ENCODE measurements at places on chromosomes 6 and 20.

DNA sequence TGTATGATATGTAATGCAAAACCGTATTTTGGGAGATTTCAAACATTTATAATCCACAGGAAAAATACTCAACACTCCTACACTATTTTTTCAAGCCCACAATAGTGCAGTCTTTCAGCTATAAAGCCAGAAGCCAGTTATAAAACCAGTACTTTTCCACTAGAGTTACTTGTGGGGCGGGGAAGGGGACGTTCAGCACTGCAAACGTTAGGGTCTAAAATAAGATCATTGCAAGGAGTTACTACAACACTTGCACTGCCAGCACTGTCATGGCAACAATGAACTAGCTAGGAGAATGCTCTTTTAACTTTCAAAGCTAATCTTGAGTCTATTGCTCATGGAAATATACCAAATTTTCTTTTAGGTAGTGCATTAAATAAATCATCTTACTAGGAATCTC is 14.7 kb downstream of the SESN1 start:
- DNase-seq = no peak

DNA sequence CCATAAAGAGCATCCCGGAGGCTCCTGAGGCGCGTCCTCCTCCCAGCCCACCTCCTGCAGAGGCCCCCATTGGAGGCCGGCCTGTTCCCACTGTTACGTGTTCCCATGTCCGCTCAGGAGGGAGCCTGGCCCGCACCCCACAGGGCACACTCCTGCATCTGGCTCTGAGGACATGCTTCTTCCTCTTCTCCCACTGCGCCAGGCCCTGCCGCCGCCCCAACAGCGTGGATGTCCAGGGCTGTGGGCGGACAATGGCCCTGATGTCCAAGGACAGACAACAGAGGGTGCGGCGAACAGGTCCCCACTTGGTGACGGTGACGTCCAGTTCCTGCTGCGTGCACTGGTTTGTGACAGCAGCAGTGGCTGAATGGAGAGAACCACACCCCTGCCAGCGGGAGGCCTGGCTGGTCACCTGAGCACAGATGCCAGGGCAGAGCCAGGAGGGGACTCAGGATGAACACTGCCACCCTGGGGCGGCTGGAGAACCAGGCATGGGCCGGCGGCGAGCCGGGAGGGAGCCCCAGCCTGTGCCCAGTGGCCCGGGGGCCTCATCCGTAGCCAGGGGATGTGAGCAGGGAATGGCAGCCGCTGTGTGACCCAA is 26.6 kb downstream of the FRMD1 start:
- no peak for DNase-seq

GRCh38 chr6:142376800-142377496 is 75.1 kb downstream of the ADGRG6 start:
- DNase-seq = no peak

GRCh38 chr20:53582574-53583351 is 10.9 kb downstream of the ZNF217 start:
- DNase-seq = peak; percentile 70

DNA sequence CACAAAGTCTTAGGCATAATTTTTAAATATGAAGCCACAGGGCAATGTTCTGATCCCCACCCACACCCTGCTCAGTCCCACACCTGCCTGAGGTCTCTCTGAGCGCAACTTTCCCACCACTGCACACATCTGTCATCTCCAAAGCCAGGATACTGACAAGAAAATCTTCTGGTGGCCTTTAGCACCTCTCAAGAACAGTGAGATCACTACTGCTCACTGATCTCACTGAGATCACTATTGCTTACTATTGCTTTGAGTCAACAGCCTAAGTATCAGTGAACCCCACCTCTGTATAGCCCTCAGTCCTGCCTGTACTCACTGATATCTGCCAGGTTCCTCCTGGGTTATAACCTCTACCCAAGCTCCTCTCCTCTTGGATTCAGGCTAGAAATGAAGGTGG is 6.4 kb downstream of the TNFRSF21 start:
- DNase-seq = peak; percentile 12

DNA sequence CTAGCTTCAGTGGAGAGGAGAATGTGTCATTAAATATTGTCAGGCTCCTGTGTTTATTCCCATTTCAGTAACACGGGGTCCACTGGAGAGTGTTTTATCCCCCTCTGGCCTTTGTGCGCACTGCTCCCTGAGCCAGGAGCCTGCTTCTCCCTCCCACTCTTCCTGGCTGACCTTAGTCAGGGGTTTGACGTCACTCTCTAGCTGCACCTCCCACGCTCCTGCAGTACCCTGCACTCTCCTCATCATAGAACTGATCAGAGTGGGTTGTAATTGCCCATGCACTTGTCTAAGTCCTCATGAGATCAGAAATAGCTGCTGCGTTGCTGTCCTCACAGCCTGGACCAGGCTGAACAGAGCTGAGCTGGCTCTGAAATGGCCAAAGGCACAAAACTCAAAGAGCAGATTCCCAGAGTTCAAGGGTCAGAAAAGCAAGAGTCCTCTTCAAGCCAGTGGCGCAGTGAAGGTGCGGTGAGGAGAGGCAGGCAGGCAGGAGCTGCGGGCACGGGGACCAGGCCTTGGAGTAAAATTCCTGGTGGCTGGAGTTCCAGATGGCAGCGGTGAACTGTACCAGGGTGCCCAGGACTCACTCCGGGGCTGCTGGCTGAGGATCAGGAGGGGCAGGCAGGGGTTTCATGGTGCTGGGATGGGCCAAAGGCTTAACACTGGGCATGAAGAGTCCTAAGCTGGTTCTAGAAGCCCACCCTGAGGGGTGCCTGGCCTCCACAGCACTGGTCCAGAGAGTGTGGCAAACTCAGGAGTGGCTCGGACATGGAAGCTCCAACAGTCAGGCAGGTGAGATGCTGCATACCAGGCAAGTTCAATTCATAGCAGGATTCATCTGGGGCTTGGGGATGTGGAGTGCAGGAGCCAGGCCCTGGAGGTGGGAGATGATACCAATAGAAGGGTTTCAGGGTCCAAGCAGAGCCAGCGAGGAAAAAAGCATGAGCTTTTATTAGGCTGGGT is 170.9 kb downstream of the SCP2D1 start:
- DNase-seq = no peak

GRCh38 chr6:132390017-132390416 is 11.3 kb downstream of the MOXD1 start:
- no peak for DNase-seq

- DNase-seq = no peak
These were observed 53.1 kb upstream of the EIF2S2 start for GRCh38 chr20:34165018-34165619.

DNA sequence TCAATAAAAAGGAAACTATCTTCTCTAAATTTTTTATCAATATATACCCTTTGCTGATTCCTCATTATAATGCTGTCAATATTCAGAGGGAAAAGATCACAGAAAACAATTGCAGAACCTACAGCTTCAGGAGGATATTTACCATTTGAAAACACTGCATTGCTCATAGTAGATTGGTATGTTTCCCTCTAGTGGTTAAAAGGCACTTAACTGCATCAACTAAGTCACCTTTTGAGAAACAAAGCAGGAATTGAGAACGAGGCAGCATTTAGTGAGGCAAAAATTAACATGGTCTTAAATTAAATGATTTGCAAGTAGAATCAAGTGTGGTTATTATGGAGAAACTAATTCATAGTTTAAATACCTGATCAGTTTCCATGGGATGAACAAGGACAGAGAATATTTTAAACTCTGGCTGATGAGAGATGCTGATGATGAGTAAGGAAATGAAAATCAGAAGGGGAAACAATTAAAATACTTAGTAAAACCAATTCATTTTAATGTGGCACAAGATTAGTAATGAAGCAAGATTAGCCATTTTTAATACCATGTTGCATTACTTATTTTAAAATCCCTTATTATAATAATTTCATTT is 642.1 kb downstream of the EPHA7 start:
- DNase-seq = no peak

DNA sequence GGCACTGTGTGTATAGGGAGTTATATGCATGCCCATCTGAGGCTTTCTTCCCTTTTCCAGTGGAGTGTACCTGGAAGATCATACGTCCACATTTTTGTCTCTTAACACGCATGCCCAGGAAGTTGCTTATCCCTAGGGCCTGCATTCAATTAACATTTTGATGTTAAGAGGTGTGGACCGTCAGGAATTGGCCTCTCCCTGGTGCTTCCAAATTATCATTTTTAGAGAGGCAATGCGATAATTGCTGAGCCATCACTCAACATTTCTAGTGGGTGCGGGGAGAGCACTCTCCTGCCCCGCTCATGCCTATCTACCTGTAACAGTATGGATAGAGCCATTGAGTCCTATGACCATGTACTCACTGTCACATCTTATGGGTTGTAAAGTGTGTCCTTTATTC is 37.8 kb upstream of the PAQR8 start:
- no peak for DNase-seq

DNA sequence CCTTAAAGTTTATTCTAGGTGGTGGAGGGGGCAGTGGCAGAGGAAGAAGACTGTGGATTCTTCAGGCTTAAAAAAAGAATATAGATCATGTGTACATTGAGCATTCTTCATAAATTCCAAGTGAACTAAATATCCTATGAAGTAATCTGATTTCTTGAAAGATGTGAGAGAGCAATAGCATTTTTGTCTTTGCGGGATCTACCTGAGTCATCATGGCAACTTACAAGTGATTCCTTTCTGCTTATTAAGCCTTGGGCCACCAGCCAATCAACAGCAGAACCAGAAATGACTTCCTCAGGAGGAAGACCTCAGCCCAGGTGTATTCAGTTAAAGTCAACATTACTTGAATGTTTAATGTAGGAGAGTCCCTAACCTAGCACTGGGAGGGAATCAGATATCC is 756.9 kb downstream of the TFAP2A start:
- no peak for DNase-seq

- no peak for DNase-seq
These were observed 66.3 kb upstream of the CD93 start for GRCh38 chr20:23152308-23152892.

GRCh38 chr6:161261325-161261724 is 12.5 kb downstream of the AGPAT4 start:
- DNase-seq = no peak

DNA sequence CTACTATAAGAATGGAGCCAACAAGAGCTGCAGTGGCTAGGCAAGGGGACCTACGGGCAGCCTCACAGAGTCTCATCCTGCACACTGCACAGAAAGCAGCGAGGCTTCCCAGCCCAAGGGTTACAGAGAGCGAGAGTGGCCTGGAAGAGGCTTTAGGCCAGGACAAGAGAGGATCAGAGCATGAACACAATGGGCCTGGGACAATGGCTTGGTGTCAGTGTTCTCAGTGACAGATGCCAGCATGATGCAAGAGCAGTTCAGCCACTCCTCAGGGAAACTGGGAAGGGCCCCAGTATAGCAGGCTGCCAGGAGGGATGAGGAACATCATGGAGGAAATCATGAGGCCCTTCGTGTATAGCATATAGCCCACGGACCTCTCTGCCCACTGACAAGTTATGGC is 108.0 kb downstream of the NUS1 start:
- no peak for DNase-seq

DNA sequence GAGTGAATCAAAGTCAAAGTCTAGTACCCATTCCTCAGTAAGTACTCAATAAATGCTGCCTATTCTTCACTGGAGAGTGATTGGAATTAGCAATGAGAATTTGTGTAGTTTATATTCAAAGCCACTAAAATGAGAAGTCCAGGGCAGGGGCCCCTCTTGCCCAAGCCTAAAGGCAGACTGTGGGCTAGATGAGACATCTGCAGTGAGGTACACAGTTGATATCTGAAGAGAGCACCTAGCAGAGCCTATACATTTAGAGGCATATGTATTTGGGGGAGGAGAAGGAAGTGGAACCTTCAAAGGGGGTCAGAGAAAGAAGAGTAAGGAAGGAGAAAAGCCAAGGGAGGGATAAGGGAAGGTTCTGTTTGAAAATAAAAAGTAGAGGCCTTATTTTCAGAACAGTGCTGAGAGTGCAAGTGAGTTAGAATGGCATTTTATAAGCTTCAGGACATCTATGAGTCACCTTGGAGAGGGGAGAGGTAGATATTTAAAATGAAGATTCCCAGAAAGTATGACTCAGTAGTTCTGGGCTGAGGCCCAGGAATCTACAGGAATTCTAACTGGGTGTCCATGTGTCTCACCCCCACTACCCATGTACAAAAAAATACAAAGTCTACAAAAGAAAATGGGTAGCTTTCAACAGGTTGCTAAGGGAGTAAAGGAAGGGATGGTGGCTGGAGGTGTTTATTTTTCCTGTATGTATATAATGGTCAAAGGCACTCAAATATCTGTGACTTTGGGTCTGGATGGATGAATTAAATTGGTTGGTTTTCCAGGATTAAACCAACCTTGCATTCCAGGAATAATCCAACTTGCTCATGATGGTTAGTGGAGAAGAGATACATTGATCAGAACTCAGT is 135.1 kb downstream of the ZFP64 start:
- no peak for DNase-seq

GRCh38 chr6:18327626-18328025 is 59.5 kb upstream of the RNF144B start:
- no peak for DNase-seq

DNA sequence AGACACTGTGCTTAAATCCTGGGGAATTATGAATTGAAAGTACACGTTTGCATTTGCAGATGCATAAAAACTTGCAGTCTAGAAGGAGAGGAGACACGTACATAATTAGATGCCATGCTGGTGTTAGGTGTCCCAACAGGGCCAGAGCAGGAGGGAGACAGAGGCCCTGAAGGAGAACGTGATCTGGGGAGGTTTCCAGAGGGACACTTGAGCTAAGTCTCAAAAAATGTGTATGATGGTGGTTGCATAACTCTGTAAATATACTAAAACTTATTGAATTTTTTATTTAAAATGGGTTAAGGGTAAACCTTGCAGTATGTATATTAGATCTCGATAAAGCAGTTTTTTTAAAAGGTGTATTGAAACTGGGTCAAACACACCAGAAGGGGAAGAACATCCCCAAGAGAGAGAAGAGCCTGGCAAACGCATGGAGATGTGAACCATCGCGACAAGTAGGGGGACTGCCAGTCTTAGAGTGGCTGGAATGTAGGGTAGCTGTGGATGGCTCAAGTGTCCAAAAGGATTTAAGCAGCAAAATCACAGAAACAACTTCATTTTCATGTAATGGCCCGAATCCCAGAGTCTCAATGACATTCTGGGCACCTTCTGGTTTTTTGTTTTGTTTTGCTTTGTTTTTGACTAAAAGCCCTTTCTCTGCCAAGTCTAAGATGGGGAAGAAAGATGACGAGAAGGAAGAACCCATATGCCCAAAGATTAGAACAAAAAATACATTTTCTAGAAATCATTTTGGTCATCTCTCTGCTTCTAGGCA is 15.3 kb downstream of the TRAF3IP2 start:
- no peak for DNase-seq

DNA sequence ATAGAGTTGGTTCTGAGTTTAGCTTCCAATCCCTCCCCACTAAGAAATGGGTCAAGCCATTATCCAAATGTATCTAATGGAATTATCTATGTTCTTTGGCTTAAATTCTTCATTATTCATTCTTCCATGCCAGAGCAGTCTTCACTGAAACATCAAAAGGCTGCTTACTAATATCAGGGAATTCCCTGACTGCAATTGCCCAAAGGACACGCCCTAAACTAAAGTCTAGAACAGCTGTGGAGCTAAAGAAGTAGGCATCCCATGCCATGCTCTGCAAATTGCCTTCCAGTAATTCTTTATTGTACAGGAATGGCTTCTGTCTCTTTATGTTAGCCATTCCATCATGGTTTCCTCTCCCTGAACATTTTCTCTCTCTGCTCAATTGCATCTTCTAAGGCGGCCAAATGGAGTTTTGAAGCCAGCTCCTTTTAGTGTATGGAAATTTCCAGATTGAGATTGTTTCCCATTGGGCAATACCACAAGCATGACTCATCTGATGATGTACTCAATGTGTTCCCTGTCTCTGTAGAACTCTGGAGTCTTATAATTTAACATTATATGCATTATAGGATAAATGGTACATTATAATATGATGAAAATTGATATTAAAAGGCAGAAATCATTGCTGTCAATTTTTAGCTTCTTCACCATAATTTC is 28.8 kb upstream of the TSHZ2 start:
- DNase-seq = no peak

- peak; percentile 64 for DNase-seq
These were observed 2.3 kb downstream of the CCND3 start for GRCh38 chr6:41939176-41939847.

All from activated CD8-positive, alpha-beta T cell treated with anti-CD3 and anti-CD28 coated beads for 36 hours (primary cell).